ENCODE measurements at places on chromosomes 11 and 22.

DNA sequence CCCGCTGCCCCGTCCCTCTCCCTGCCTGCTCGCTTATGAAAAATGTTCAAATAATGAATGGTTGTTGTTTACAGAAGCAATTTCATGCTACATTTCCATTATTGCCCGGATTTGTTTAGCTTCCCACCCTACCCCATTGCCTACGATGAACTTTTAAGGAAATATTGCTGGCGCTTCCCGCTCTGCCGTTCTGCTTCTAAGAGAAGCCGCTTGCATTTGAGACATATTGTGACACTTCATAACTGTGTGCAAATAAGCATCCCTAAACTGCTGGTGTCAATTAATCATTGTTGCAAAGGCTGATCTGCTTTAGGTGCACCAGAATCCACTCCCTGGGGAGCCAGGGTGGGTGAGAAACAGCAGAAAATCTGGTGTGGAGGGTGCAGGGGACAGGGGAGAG lies 52.3 kb upstream of the LMO1 start:
- no peak for DNase-seq

DNA sequence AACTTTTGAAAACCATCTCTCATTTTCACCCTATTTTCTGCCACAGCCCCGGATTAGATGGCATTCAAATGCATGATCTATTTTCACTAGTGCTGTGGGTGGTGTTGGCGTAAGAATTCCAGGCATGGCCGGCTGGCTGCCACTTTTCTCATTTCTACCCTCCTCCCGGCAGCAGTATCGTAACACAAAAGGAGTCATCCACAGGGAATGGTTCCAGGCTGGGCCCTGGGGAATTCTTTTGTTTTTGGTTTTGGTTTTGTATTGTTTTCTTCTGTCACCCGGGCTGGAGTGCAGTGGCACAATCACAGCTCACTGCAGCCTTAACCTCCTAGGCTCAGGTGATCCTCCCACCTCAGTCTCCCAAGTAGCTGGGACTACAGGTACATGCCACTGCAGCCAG lies 13.8 kb downstream of the JAML start:
- DNase-seq: no peak

DNA sequence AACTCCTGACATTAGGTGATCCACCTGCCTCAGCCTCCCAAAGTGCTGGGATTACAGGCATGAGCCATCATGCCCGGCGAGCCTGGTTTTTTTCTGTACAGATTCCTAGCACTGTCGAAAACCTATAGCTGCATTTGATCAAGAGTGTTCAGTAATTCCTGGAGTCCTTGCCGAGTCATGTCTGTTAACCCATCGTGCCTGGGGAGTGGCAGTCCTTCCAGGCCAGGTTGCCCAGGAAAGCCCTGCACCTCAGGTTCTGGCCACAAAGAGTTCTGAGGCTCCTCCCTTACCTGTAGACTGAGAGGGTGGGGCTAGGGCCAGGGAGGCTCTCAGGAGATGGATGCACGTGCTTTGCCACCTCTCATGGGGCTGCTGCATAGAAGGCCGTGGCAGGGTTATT lies 17.0 kb downstream of the YDJC start:
- no peak for DNase-seq

DNA sequence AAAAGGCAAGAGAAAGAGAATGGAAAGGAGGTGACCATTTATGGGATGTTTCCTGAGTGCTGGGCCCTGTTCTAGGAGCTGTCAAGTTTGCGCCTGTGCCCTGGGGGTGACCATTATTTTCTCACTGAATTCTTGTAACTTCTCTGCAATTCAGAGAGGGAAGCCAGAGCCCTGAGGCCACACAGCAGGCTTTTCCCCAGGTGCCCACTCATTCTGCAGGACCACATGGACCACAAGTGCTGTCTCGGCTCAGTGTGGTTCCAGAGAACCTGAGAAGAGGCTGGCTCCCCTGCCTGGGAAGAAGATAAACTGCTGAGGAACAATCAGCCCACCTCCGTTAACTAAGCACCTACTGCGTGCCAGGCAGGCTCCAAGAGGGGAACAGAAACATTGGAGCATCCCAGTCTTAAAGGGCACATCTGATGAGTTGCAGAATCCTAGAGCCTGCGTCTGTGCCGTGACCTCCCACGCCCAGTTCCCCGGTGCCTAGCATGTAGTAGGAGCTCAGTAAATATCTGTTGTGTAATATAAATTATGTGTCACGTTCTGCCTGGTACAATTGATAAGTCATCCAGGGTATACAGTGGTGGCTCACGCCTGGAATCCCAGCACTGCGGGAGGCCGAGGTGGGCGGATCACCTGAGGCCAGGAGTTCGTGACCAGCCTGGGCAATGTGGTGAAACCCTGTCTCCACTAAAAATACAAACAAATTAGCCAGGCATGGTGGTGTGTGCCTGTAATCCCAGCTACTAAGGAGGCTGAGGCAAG lies 31.6 kb upstream of the CRYBB3 start:
- no peak for DNase-seq

DNA sequence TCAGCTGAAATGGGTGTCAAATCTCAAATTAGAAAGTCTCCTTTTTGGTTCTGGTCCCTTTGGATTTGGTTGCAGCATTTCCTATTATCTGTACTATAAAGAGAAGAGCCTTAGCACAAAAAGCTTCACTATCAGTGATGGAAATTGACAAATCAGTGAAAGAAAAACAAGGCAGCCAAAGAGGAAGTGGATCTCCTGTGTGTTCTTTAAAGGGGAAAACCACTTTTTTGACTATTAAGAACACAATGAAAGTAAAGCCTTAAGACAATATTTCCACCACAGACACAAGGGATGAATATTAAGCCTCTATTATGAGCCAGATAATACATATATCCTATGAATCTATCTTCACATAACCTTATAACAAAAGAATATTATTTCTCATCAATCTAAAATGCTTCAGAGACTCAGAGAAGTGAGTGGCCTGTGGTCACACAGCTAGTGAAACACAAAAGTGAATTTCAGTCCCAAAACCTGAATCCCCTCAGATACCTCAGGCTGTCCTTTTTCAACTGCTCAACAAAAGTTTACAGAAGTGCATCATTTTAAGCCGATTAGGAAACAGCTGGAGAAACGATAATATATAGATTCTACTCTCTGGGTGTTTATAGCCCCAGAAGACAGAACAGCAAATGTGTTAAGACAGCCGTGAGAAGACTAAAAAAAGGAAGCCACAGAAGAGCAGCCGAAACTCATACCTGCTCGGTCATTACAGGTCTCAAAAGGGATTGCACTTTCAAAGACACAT lies 24.4 kb upstream of the FSHB start:
- no peak for DNase-seq

DNA sequence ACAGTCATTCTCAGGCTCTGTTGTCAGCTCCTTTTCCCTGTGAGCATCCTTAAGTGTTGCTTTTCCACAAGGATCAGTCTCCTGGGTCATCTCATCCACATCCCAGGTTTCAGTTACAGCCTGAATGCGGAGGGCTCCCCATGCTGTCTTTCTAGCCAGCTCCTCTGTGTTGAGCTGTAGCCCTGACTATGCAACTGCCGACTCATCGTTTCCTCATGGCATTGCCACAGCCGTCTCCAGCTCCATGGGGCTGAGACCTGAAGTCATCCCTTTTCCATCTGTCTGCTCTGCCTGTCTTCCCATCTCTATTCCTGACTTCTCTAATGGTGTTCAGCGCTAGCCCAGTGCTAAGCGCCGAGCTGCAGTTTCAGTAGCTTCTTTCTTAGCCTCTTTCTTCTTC lies 11.8 kb downstream of the SAMM50 start:
- DNase-seq: no peak
